Epithelial cell of prostate (primary cell): ENCODE measurements at places on chromosomes 1 and 21.

DNA sequence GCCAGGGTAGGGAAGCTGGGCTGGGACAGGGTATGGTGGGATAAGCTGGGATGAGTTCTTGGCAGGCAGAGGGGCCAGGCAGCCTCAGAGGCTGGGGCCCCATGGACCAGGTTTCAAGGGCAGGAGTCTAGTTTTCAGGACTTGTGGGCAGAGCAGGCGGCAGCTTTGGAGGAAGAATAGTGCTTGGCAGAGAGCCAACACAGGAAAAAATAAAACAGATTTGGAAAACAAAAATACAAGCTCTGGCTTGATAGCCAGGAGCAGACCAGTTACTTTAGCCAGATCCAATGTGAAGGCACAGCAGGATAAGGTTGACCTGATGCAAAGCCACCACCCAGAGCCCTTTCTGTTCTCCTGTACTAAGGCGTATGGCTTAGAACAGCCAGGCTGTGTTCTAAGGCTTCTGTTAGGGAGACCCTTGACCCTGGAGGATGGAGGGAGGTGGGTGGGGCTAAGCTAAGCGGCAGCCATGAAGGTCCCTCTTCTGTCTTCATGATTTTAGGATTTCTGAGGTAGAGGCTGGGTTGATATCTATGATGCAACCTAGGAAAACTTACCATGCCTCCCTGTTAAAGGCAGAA is 5.5 kb downstream of the TRAF5 start:
- DNase-seq, result no peak

GRCh38 chr1:6183520-6183989 is 3.4 kb upstream of the CHD5 start:
- no peak for DNase-seq

GRCh38 chr21:42311160-42311559 is 4.0 kb downstream of the TFF3 start:
- DNase-seq, result no peak

DNA sequence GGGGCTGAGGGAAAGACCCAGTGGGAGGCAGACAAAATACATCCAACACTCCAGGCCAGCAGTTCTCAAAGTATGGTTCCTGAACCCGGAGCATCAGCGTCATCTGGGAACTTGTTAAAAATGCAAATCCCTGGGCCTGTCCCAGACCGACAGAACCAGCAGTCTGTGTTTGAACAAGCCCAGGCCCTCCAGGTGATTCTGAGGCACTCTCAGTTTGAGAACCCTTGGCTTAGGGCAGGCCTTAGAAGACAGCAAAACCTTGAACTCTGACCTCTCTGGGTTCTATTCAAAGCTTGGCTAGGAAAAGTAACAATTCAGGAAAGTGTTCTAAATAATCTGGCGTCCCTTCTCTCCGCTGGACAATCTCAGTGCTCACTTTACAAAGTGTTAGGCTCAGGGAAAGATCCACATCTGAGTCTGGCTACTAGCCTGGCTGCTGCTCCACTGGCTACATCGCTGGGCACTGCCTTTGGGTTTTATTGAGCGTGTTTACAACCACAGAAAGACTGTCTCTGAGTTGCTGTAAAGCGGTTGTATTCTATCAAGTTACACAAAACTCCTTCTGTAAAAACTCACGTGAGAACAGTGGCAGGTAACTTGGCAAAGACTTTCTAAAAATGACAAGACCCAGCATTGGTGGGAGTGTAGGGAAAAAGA is 166.1 kb downstream of the HIVEP3 start:
- no peak for DNase-seq

GRCh38 chr1:47441450-47442106 is 3.7 kb downstream of the FOXD2 start:
- no peak for DNase-seq

- no peak for DNase-seq
Measured at GRCh38 chr1:209749205-209749604, 6.6 kb upstream of the TRAF3IP3 start.

GRCh38 chr21:46393941-46394594 is 64.6 kb upstream of the DIP2A start:
- DNase-seq, result no peak

GRCh38 chr1:226870026-226870400 is 403 bp upstream of the PSEN2 start:
- no peak for DNase-seq

GRCh38 chr1:25795211-25795610 is 4.8 kb upstream of the SELENON start:
- no peak for DNase-seq

DNA sequence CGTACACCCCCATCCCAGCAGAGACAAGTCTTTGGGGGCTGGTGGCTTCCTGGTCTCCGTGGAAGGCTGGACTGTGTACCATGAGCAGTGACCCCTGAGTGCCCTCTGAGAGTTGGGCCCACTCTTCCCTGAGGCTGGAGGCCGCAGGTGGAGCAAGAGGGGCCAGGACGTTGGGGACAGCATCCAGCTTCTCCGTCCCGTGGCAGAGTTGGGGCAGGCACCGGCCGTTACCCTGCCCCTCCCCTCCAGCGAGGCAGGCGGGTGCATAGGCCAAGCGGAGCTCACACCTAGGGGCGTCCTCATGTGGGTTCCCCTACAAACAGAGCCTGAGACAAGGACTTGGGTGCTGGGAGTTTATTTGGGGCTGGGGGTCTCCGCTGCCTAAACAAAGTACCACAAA is 14.0 kb downstream of the GABRD start:
- DNase-seq, result no peak

DNA sequence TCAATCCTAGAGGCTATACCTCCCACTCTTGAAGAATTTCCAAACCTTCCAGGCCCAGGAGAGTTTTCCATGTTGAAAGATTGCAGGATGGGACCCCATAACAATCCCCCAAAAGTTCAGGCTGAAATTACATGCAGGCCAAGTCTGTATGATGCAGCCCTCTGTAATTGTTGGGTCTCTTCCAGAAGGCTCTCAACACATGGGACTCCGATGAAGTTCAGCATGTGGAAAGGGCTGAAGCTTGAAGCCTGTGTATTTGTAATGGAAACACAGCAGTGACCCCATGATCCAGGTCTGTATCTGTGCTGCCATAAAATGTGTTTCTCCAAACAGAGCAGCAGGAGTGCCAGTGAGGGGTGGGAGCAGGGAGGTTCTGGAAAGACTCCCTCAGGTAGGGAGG is 202.5 kb upstream of the LYPLAL1 start:
- no peak for DNase-seq

GRCh38 chr21:43574741-43575472 is 84.4 kb downstream of the HSF2BP start:
- no peak for DNase-seq

DNA sequence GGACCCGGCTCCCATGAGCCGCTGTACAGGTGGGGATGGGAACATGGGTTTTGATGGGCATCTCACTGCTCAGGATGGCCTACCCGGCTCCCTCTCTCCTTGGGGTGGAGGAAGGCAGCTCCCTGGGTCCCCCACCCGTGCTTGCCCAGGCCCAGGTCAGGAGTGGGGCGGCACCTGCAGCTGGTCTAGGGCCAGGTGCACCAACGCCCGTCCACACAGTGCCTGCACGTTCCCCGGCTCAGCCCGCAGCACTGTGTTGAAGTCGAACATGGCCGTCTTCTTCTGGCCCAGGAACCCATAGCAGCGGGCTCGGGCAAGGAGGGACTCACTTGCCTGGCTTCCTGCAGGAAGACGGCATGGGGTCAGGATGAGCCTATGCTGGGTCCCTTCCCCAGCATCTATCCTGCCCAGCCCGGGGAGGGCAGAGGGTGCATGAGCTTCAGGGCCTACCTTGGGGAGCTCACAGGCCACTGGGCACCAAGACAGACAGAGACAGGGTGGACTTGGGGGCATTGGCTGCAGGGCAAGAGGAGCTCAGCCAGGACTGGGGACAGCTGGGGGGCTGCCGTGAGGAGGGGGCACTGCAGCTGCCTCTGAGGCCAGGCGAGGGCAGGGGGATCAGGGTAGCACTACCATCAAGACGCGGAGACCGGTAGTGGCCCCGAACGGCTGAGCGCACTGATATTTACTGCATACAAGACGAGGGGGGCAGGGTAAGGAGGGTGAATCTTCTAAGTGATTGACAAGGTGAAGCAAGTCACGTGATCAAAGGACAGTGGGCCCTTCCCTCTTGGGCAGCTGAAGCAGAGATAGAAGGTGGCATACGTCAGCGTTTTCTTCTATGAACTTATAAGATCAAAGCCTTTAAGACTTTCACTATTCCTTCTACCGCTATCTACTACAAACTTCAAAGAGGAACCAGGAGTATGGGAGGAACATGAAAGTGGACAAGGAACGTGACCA is 17.8 kb downstream of the TTC34 start:
- no peak for DNase-seq

DNA sequence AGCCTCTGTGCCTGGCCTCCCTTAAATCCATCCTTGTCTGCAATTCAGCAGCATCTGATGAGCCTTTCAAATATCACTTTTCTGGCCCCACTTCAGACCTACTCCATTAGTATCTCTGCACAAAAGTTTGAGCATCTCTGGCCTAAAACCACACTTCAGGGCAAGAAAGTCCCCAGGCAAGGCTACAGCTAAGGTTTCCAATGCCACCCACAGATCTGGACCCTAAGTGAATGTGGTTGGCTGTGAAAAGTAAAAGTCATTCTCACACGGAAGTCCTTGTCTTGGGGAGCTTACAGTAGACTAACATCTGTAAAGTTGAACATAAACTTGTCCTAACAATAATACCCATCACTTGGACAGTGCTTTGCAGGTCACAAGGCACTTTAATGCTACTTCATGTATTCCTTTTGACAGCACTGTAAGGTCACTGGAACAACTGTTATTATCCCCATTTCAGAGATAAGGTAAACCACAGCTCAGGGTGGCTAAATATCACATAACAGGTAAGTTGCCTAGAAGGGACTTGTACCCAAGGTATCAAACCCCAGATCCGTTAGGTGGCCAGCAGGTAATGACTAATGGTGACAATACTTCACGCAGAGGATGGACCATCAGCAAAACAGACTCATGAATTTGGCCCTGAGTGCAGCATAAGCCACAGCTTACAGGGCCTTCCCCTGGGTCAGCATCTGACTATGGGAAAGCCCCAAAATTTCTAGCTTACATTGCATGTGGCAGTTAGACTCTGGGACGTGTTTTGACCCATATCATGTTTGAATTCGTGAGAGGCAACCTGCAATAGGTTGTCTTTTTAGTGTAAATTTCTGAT is 356.0 kb downstream of the HHAT start:
- DNase-seq, result no peak

GRCh38 chr1:110463725-110464124 is 12.8 kb downstream of the PROK1 start:
- peak; percentile 39 for DNase-seq

DNA sequence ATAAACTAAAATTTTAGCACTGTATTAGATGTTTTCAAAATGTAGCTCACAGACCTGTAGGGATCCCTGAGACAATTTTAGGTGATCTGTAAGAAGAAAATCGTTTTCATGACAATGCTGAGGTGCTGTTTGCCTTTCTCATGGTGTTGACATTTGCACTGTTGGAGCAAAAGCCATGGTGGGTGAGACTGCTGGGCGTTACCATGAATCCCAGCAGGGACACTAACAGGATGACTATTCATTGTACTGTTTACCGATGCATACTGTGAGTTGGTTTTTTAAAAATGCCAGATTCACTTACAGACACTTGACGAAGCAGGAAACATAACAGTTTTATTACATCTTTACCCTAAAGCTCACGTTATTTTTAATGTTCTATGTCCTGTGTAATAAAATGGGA is 468.5 kb downstream of the PCP4 start:
- DNase-seq, result no peak

DNA sequence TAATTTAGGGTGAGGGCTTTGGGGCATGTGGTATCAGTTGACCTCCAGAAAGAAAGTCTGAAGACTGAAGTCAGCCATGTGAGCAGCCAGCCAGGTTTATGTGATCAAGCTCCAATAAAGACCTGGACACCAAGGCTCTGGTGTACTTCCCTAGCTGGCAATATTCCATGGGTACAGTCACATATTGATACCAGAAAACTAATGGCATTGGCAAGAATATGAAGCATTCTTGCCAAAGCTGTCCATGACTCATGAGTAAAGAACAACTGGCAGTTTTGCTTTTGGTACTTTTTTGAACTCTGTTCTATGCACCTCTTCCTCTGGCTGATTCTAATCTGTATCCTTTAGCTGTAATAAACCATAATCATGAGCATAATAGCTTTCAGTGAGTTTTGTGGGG is 415.3 kb upstream of the CAMK1G start:
- DNase-seq, result peak; percentile 56

- no peak for DNase-seq
Measured at GRCh38 chr1:32454726-32455125, 10.1 kb upstream of the ZBTB8B start.

GRCh38 chr1:196651079-196651478 is 764 bp upstream of the CFH start:
- DNase-seq, result no peak

GRCh38 chr1:47533793-47534328 is 96.0 kb downstream of the FOXD2 start:
- DNase-seq, result no peak

DNA sequence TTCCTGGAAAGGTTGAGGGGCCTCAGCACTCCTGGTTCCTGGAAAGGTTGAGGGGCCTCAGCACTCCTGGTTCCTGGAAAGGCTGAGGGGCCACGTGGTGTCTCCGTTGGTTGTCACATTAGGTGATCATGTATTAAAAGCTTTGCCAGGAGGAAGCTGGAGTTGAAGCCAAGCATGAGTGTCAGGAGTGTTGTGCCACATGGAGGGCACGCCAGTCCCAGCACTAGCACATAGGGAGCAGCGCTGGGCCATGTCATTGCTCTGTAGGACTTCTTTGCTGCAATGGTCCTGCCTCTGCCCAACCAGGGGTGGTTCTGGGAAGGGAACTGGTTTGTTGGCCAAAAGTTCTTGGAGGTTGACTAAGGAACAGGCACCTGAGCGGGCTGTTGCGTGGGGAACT is 13.3 kb downstream of the ATP5PO start:
- DNase-seq, result no peak
